Skin of body (tissue), 3 donors: ENCODE measurements at places on chromosomes 5 and 9. TPM values are rescaled to one million over a fixed set of nuclear protein-coding genes. Genes with fewer than 3 reads are reported as not detected.
A peak's percentile ranks its signal among the peaks of the same experiment; 100 is the strongest.

Gene CWC27
- 16.9 TPM for total RNA-seq

Gene KLHL3
- total RNA-seq = 6.2 TPM

Gene NTNG2
- total RNA-seq = 1.6 TPM

Gene ADGRV1
- total RNA-seq = 11.2 TPM

Gene SMC2
- 21.1 TPM for total RNA-seq

DNA sequence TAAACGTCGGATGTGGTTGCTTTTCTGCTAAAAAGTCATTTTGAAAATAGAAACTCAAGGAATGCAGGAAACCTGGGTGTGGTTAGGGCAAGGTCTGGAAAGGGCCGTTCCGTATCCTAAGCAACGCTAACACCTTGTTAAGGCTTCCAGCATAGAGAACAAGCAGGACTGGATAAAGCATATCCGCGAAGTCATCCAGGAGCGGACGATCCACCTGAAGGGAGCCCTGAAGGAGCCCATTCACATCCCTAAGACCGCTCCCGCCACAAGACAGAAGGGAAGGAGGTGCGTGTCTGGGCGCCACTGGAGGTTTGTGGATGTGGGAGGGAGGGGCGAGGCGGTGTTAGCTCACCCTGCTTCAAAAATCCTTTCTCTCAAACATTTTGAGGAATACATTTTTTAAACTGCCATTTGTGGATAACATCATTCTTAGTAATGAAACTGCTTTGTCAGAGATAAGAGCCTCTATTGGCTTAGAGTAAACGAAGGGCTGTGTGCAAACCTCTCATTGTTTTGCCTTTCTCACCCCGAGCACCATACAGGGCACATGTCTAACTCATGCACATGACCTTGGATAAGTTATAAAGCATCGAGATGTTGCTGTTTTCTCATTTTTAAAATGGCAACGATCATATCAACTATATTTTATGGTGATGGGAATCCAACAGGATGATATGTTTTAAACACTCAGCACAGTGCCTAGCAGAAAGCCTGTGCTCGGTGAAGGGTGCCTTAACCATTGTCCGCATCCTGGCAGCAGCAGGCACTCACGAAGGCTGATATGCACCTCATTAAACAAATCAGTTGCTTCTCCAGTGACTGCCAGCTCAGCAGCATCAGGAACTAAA lies 175.7 kb upstream of the OTULINL start:
- DNase-seq = no peak

GRCh38 chr9:17075758-17076485 lies 58.9 kb upstream of the CNTLN start:
- no peak for DNase-seq

- DNase-seq = no peak
Observed at GRCh38 chr9:70133253-70134208, 89.9 kb downstream of the MAMDC2 start.

GRCh38 chr5:179371681-179372680 lies 26.7 kb upstream of the ADAMTS2 start:
- peak; percentile 5 for DNase-seq

GRCh38 chr9:27864644-27865438 lies 291.6 kb upstream of the C9orf72 start:
- no peak for DNase-seq

Gene CDH18
- 16.5 TPM for total RNA-seq

DNA sequence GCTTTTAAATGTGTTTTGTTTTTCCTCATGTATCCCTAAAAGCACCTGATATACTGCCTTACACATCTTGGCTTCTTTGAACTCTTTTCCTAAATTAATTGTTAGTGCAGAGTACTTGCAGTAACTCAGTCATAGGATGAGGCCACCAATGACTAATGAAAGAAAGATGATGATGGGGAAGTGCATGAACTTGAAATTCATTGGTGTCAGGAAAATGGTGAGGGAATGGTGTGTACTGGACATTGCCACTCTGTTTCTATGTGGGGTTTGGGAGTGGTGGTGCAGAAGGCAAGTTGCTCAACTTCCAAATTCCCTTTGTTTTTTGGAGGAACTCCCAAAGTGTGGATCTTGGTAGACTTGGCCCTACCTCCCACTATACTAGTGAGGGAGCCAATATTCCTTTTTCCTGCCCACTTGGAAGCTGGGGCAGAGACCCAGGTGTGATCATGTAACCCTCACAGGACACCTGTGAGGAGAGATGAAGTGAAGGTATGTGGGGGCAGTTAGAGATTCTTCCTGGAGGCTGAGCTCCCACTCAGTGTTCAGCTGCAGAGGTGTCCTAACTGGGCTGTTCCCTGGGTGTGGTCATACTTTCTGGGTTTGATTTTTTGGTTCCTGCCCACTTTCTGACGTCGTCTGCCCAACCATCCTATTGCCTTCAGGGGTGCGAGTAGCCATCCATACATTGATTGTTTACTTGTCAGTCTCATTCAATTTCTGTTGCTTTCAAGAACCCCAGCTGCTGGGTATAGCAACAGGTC lies 298.5 kb downstream of the MAST4 start:
- no peak for DNase-seq

Gene WNT8A
- total RNA-seq = not detected

DNA sequence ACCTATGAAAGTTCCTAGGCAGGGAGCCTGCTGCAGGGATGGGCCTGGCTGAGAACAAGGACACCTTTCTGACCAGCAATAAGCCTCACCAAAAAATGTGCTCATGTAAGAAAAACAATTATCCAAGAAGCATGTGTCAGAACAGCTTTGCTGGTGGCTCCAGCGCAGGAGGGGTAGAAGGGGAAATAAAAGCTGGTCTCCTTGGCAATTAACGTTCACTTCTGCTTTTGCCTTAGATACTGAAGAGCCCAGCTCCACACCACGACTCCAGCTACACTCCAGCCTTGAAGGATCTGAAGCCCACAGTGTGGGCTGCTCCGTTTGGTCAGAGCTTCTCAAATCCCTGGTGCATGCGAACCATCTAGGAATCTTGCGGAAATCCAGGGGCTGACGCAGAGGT lies 107.6 kb upstream of the PHYKPL start:
- DNase-seq = no peak
